ENCODE measurements at places on chromosomes 2 and 18. TPM values are rescaled to one million over a fixed set of nuclear protein-coding genes. Genes with fewer than 3 reads are reported as not detected.

DNA sequence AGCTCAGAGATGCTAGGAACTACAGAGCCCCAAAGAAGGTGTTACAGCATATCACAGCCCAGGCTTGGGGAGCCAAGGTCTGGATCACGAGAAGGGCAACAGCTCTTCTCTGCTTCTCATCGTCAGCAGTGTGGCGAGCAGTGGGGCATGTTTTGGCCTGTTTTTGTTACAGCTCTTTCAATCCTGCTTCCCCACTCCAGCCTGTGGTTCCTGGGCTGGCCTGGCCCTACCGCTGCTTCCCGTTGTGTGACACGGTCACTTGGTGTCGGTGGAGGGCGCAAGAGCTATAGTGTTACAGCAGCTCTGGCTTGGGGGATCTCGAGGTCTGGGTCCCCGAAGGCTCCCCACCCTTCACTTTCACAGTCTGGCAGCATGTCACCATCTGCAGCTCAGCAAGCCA is 870.2 kb downstream of the CBLN2 start:
- H3K4me1 ChIP-seq: no peaks in the 10 kb centered on the region
- H3K27ac ChIP-seq: no peak overlapping the region
- no peak for DNase-seq
- no peaks in the 10 kb centered on the region for H3K27me3 ChIP-seq
- H3K4me3 ChIP-seq: no peak overlapping the region

GRCh38 chr2:47211497-47212011 is 56.4 kb upstream of the STPG4 start:
- no peaks in the 10 kb centered on the region for H3K4me1 ChIP-seq
- H3K36me3 ChIP-seq: no peaks in the 10 kb centered on the region
- no peak for DNase-seq
- H3K27me3 ChIP-seq: no peaks in the 10 kb centered on the region

DNA sequence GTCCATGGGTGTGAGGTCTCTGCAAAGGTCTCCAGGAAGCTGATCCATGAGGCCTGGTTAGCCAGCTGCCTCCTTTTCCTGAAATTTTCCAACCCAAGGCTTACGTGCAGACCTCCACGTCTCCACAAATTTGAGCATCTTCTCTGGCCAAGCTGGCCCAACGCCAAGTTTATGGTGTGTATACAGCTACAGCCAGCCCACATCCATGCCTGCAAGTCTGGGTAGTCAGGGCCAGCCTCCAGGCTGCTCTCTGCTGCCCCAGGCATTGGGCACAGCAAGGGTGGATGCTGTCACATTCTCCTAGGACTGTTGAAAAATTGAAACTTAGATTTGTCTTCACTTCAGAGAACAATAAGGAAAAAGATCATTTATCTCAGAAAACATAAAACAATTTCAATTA is 525.5 kb upstream of the CHAC2 start:
- no peak overlapping the region for H3K4me3 ChIP-seq
- H3K27me3 ChIP-seq: no peaks in the 10 kb centered on the region
- H3K4me1 ChIP-seq: no peaks in the 10 kb centered on the region
- H3K27ac ChIP-seq: no peak overlapping the region
- no peak for DNase-seq

Gene LHCGR
- 0.30 TPM for total RNA-seq

Gene SNORC
- total RNA-seq: 0.53 TPM

Gene ASPRV1
- 1.9 TPM for total RNA-seq
